Upper lobe of right lung (tissue), 1 donor: ENCODE measurements at places on chromosomes 3 and 15. TPM values are rescaled to one million over a fixed set of nuclear protein-coding genes. Genes with fewer than 3 reads are reported as not detected.

CFAP100 gene
- total RNA-seq: not detected

FAM107A gene
- 91.5 TPM for total RNA-seq

- DNase-seq: no peak
- H3K36me3 ChIP-seq: no peaks in the 10 kb centered on the region
- no peak overlapping the region for H3K4me3 ChIP-seq
- no peak overlapping the region for H3K27ac ChIP-seq
- H3K27me3 ChIP-seq: no peaks in the 10 kb centered on the region
- H3K4me1 ChIP-seq: peaks cover 37% of the 10 kb centered on the region
These were observed 33.6 kb downstream of the CCNL1 start for GRCh38 chr3:157126365-157126764.

ATP13A3 gene
- 101 TPM for total RNA-seq

DNA sequence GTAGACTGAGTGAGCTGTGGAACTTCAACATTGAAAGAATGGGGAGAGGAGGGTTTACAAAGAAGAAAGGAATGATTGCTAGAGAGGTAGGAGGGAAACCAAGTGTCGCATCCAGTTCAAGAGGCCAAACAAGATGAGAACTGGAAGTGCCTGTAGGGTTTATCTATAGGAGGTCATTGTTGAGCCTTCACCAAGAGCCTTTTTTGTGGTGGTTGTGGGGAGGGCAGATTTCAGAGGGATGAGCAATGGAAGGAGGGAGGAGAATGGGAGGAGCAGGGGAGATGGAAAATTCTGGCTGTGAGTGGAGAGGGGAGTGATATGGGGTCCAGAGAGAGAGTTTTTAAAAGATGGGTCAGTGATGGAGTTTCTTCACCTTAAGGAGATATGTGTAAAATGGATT is 8.5 kb downstream of the PDIA5 start:
- H3K27ac ChIP-seq: no peak overlapping the region
- no peak overlapping the region for H3K4me3 ChIP-seq
- no peak for DNase-seq

DNA sequence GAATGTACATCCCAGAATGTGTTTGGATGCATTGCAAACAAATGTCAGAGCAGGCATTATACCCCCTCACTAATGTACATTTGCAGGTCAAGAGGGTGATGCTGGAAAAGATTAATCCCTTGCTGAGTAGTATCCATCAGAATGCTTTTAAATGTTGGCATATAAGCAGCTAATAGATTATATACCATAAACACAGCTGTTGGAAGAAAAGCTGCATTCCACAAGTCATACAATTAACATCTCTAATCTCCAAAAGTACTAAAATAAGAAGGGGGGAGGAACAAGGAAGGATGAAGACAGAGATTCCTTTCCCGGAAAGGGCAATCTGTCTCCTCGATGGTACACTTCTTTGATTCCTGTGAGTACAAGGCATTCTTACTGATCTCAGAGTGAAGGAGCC is 445.7 kb upstream of the CDIN1 start:
- no peaks in the 10 kb centered on the region for H3K4me1 ChIP-seq
- H3K27me3 ChIP-seq: no peaks in the 10 kb centered on the region
- H3K27ac ChIP-seq: no peak overlapping the region
- H3K36me3 ChIP-seq: no peaks in the 10 kb centered on the region

GRCh38 chr15:36831904-36832287 is 252.5 kb downstream of the CDIN1 start:
- no peaks in the 10 kb centered on the region for H3K4me1 ChIP-seq
- no peak for DNase-seq
- no peak overlapping the region for H3K4me3 ChIP-seq
- H3K36me3 ChIP-seq: no peaks in the 10 kb centered on the region

TM4SF1 gene
- 188 TPM for total RNA-seq

DNA sequence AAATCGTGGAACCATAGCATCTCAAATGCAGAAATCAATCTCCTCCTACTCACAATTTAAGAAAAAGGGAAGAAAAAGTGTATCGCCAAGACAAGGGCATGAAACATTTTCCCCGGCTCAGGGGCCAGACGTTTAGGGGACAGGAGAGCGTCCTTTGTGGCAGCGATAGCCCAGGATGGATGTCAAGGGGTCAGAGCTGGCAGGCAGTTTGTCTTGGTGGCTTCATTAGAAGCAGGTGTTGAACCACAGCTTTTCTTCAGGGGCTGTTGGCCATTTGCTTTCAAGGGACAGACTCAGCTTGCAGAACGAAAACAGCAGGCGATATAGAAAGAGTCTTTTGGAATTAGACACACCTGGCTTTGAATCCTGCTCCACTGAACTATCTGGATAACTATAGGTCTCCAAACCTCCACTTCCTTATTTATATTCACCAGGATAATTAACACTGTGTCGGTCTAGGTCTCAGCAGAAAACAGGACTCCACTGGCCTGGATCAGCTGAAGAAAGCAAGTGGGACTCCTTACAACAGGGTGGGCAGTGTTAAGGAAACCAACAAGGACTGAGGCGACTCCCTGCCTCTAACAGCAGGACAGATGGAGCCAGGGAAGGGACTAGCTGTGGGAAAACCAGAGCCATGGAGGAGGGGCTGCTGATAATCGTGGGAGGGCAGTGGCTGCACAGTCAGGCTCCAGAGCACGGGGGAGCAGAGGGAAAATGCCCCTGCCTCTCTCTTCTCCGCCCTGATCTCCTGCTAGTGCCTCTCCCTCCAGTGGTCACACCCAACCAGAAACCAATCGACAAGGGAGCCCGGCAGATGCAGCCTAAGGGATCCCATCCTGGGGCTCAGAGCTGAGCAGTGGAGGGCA is 123.6 kb downstream of the LIPC start:
- H3K27ac ChIP-seq: no peak overlapping the region
- no peak for DNase-seq
- H3K36me3 ChIP-seq: no peaks in the 10 kb centered on the region
- H3K4me3 ChIP-seq: no peak overlapping the region
- peaks cover 14% of the 10 kb centered on the region for H3K4me1 ChIP-seq

DNA sequence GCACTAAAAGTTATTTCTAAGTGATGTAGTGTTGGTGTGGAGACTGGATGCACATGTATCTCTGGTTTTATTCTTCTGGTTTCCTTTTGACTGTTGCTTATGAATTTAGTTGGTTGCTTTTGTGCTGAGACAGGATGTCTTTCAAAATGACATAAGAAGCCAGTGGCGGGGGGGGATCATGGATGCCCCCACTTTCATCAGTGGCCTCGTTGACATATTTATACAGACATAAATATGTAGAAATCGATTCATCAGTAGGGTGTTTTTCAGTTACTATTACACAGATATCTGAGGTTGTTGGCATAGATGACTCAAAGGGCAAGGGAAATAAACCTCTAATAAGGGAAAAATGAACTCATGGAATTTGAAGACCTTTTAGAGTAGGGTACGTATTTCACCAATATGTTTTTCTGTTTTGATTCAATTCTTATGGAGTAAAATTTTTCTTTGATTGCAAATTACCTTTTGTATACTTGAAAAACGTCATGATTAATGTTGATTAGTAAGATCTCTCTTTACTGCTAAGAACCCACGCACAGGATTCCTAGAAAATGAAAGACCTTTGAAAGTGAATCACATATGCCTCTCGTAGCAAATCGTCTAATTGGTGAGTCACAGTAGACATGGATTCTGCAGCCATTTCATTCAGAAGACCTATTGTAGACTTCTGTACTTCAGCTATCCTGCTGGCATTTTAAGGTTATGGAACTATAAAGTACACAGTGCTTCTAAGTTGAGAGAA is 97.4 kb upstream of the RBMS3 start:
- H3K27me3 ChIP-seq: no peaks in the 10 kb centered on the region
- no peak overlapping the region for H3K4me3 ChIP-seq
- no peak overlapping the region for H3K27ac ChIP-seq
- no peaks in the 10 kb centered on the region for H3K36me3 ChIP-seq
- DNase-seq: no peak

DNA sequence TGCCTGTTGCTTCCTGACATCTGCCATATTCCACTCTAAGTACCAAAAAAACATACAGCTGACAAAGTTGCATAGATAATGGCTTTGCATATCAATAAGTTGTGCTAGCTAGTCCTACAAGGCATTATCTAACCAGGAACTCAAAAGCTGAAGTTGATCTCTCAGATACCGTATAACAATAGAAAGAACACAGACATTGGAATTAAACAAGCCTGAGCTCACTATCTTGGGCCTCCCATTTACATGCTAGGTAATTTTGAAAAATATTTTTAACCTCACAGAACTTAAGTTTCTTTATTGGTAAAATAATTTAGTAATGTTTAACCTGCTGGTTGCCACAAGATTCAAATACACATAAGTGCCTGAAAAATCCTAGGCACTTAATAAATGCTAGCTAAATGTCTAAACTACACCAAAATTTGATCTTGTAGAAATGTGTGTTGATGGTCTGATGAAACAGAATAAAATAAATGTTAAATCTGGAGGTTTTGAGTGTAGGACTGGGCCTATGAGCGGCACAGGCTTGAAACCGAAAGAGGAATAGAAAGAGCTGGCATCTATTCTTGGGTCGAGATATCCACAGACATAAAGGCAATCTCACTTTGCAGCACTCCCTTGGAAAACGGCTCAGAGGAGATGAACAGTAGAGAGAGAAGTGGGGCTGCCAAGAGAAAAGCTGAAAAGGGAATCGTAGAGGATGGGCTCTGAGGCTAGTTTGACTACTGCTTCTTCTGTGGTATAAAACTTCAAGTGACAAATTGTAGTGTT is 29.9 kb upstream of the TTC14 start:
- no peaks in the 10 kb centered on the region for H3K4me1 ChIP-seq
- H3K36me3 ChIP-seq: no peaks in the 10 kb centered on the region
- no peak overlapping the region for H3K27ac ChIP-seq
- no peak for DNase-seq
- no peak overlapping the region for H3K4me3 ChIP-seq

GRCh38 chr3:32847528-32847927 is 29.7 kb downstream of the TRIM71 start:
- H3K36me3 ChIP-seq: no peaks in the 10 kb centered on the region
- H3K4me3 ChIP-seq: no peak overlapping the region
- no peak overlapping the region for H3K27ac ChIP-seq
- H3K4me1 ChIP-seq: peaks cover 6% of the 10 kb centered on the region
- DNase-seq: no peak
